NCI-H345 (cell line): ENCODE measurements at places on chromosomes 3 and 15.

DNA sequence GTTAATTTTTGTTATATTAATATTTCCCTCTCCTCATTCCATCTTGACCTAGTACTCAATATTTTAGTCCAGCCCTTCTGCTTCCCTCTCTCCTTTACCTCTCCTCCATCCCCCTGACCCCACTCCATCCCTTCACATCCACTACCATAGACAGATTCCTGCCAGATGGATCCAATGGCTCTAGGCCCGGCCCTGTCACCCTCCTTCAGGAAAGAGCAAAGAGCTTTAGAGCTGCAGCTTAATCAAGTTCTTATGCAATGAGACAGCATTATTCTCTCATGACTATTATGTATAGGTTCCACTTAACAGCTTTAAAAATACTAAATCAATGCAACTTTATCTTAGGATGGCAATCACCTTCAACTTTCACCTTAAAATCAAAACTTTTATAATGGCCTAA, 200.7 kb upstream of the TTC14 start:
- no peak for DNase-seq

GRCh38 chr3:94607778-94608177, 544.9 kb downstream of the NSUN3 start:
- no peak for DNase-seq

DNA sequence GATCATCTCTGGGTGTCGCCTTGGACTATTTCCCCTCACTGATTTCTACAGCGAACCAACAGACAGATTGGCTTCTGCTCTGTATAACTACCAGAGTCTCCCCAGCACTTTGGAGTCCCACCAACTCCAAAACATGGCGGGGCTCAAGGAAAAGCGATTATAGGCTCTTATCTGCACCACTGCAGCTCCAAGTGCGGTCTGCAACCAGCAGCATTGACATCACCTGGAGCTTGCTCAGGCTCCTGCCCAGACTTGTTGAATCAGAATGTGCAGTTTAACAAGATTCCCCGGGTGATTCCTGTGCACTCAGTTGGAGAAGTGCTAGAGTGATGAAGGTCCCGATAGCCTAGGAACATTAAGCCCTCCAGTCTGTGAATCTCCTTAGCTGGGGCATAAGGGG, 9.0 kb downstream of the CCK start:
- peak; percentile 24 for DNase-seq

DNA sequence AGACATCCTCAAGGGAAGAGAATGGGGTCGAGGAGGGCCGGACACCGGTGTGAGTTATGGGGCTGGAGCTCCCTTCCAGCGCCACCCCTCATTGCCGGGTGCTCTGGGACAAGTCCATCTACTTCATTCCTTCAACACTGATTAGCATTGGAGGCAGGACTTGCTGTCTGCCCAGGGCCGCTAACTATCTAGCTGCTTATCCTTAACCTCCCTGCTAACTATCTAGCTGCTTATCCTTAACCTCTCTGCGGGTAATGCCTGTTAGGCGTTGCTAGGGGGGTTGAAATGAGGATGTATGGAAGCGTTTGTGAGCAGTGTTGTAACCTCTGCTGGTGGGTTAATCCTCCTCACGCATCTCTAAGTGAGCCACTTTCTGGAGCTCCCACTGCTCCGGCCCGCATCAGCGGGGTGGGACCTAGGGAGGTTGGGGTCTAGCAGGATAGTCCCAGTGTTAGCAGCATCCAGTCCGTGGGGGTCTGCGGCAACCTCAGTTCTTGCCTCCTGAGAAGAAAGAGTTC, 10.9 kb upstream of the CHAC1 start:
- DNase-seq, result no peak

GRCh38 chr3:143548393-143548792, 299.9 kb downstream of the SLC9A9 start:
- no peak for DNase-seq
